ENCODE measurements at places on chromosomes 6 and 20. TPM values are rescaled to one million over a fixed set of nuclear protein-coding genes. Genes with fewer than 3 reads are reported as not detected.

SOX18 gene
- 3.7 TPM for total RNA-seq

PACRG gene
- total RNA-seq = 5.5 TPM

PTGIS gene
- 14.0 TPM for total RNA-seq

DNA sequence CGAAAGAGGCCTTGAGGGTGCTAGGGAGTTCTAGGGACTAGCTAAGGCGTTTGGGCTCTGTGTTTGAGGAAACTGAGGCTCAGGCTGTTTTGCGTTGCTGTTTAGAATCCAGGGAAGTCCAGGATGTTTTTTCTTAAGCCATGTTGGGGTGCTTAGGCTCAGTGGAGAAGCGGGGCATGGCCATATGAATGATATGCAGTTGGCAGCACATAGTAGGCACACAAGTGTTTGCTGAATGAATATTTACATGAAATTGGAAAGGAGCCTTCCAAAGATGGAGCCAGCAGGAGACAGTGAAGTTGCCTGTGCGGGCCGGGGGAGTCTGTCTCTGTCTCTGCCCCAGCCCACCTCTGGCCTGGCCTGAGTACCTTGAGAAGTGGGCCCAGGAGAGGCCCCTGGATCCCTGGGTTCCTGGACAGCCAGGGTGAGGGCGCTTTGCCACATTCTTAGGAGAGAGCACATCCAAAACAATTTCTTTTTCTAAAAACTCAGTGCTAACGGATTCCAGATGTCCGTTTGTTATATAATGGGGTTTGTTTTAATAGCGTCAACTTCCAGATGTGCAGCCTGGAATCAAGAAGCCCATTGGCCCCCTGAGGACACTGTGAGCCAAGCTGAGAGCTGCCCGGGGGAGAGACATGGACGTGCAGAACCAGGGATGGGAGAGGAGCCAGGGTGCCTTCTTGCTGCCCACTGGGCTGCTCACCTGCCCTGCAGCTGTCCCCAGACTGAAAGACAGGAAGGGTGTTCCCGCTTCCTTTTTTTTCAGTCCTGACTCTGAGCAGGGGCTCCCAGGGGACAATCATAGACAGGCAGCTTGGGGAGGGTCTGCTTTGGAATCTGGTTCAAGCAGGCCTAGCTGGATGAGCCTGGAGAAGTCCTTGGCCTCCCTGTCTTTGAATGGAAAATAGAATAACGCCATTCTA, 20.1 kb upstream of the EMILIN3 start:
- peak; percentile 96 for DNase-seq

GJE1 gene
- not detected for total RNA-seq

GRCh38 chr20:4471221-4471620, 250.5 kb upstream of the PRND start:
- DNase-seq = no peak

DNA sequence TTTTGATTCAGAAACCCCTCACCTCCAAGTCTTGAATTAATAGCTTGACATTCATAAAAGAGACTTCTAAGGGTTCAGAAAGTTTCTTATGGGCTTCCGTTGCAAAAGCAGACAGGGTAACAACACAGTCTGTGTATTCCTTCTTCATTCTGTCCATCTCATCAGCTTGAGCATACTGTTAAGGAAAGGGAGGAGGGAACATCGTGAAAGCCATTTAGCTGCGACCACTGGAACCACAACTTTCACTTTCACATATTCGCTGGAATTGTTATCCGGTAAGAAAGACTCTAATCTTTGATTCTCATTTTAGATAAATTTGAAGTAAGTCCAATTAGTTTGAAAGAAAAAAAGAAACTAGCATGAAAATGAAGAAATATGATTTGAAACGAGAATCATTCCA, 174.4 kb downstream of the SYNE1 start:
- no peak for DNase-seq

DNA sequence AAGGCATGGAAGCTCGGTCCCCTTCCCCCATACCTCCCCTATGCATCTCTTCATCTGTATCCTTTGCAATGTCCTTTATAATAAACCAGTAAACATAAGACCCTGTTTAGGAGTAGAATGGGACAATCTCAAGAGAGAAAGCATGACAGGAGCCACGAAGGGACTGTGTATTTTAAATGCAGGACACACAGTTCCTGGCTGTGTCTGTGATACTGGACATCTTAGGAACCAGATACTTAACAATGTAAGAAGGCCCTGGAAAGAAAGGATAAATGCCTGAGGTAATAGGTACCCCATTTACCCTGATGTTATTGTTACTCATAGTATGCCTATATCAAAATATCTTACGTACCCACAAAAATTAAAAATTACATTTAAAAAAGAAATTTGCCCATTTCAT, 36.6 kb downstream of the NUDT3 start:
- DNase-seq = no peak

EPB41L1 gene
- total RNA-seq = 18.1 TPM

DNA sequence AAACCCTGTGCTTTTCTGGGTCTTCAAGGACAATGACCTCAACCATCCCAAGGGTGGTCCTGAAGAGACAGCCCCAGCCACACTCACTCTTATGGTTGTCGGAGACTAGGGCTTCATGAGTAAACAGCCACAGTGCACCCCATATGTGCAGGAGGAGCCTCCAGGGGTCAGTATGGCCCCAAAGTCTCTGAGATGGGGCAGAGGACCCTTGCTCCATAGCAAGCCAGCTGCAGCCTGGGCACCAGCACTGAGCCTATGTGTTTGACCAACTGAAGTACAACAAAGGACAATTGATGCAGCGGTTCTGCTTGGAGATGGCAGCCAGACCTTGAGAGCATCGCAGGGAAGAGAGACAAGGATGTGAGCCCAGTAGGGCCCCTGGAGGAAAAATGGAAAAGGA, 112.2 kb downstream of the LRFN2 start:
- DNase-seq = no peak

DNA sequence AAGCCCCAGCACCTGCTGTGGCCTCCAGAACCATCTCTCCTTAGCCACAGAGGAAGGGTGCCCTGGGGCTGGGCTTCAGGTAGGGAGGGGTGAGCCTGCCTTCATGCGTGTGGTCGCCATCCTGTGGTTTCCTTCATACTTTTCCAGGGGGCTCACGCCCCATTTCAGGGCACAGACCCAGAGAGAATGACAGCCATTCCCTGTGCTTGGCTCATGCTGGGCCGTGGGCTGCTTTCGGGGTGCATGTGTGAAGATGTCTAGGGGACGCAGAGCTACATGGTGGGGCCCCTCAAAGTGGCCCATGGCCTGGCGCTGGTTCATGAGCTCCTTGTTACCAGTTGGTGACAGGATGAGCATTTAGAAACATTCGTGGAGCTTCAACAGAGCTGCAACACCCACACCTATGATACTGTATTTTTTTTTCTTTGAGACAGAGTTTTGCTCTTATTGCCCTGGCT, 190.3 kb upstream of the SLC24A3 start:
- no peak for DNase-seq

GRCh38 chr20:1345030-1345755, 16.3 kb upstream of the SDCBP2 start:
- no peak for DNase-seq

DNA sequence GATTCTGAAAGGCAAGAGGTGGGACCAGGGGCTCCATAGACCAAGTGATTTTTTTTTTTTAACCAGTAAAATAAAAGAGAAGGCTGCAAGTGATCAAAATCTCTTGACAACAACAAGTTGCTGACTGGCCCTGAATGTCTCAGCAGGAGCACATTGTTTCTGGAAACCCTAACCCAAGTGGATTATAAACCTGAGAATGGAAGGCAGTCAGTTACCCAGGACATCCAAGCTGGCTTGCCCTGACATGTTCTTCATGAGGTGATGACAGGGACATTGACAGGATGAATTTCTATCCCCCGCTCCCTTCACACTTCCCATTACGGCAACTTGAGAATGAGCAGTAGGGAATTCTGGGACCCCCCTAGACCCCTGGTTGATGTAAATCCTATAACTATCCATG, 49.6 kb upstream of the RIPOR2 start:
- DNase-seq = no peak

DNA sequence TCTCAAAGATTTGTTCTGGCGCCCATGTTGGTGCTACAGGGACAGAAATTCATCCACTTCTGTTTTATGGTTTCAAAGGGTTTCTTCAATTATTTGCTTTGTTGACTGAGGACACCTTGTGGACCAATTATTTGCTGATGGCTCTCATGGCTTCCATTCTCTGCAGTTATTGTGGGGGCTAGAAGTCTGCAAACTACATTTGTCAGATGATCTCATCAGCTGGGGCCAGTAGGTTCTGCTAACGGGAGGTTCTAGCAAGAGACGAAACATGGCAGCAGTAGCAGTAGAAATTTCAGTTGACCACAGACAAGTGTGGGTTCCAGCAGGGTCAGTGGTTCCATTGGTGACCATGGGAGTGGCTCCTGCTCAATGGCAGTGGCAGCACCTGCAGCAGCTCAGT, 72.8 kb upstream of the BLCAP start:
- DNase-seq = no peak

DNA sequence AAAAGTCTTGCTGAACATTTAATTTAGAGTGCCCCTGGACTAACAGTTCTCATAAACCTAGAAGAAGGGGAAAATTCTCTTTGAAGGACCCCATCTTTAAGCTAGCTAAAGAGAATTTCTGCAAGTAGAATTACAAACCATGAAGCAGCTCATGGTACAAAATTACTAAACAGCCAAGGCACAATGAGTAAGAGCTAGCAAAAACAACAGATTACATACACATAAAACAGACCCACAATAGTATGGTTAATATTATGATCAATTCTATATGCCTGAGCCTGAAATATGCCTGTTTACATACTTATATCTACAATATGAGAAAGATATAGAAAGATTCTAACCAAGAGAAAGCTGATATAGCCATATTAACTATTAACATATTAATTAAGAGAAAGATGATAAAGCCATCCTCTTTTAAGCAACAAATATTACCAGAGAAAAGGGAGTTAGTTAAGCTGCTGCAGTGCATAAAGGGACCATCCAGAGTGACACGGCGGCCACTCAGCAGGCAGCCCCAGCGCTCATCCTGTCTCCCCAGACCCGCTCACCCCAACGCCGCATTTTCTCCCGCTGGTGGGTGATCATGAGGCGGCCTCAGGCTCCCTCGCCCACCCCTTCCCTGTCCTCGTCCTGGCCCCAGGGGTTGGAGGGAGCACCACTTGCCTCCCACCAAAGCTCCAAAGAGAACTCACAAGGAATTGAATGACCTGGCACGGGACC, 98.4 kb upstream of the CARMIL1 start:
- DNase-seq = no peak

MMP24 gene
- total RNA-seq = 0.39 TPM

GRCh38 chr6:31430449-31430848, 27.1 kb downstream of the MICA start:
- no peak for DNase-seq

TBC1D32 gene
- 37.8 TPM for total RNA-seq

CCDC167 gene
- 7.4 TPM for total RNA-seq

GRCh38 chr20:29874476-29875202, 1382.8 kb upstream of the DEFB115 start:
- no peak for DNase-seq

- DNase-seq = no peak
Observed at GRCh38 chr6:40583709-40584108, 3.5 kb downstream of the LRFN2 start.

- DNase-seq = no peak
Observed at GRCh38 chr6:152508477-152508876, 128.7 kb downstream of the SYNE1 start.

DNA sequence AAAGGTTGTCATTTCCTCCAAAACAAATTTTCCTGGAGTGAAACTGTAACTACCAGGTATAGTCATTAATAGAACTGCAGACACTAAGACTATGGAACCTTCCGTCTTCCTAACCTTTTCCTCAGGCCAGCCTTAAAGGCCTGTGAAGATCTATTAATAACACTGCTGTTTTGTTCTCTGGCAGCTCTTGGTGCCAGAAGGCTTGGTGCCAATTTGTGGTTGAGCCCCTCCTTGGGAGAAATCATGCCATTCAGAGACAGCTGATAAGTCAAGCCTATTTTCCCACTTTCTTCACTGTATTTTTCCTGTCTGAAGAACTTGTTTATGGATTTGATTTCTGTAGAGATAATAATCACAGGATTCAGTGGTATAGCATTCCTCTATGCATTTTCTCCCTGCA, 64.8 kb downstream of the HCRTR2 start:
- no peak for DNase-seq

SYCP2 gene
- total RNA-seq = 5.8 TPM

CEP57L1 gene
- total RNA-seq = 36.8 TPM

GRCh38 chr20:39885975-39886649, 802.9 kb downstream of the MAFB start:
- peak; percentile 55 for DNase-seq

- DNase-seq = peak; percentile 46
Observed at GRCh38 chr6:36682328-36683144, 4.0 kb downstream of the CDKN1A start.

DNA sequence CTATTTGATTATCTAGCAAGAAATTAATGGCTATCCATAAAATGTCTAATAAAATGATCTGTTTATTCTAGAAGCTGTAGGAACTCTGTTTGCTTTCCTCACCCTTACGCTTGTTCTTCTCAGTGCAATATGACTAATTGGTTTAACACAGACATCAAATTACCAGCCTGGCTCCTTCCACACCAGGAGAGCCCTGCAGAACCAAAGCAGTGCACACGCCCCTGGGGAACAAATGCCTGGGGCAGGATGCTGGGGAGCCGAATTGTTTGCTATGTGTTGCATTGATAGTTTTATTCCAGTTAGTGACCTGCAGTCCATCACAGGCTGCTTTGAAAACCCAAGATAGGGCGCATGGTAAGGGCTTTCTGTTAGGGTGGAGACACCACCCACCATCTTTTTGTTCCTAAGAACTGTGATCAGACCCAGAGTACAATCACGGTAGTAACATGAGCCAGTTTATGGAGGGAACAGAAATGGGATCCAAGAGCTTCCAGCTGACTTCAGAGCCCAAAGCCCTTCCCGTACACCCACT, 126.4 kb upstream of the CD93 start:
- DNase-seq = no peak

RPP40 gene
- 9.2 TPM for total RNA-seq

UST gene
- total RNA-seq = 25.0 TPM

DNA sequence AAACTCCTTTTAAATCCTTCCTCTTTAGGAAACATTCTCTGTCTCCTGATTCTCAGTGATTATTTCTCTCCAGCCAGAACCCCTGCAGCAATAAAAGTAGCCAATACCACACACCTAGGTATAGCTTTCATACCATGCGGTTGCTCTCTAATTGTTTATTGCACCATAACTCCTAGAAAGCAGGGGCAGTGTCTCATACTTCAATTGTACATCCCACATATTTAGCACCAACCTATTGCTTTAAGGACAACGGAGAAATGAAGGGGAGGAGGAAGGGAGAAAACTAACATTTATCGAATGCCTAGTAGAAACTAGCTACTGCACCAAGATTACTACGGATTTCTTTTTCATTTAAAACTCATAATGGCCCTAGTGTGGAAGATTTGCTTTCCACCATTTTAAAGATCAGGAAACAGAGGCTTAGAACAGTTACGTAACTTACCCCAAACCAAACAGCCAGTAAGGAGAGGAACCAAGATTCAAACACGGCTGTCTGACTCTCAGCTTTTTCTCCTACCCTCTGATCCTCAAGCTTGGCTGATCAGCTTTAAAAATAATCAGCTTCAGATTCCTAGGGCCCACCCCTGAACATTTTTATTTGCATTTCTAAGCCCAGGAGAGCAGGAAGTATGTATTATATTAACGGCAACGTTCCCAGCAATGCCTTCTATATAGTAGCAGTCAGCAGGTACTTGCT, 43.4 kb upstream of the ATXN1 start:
- DNase-seq = peak; percentile 50

Measured in skin of body (tissue), 3 donors.